Activated CD4-positive, alpha-beta T cell treated with anti-CD3 and anti-CD28 coated beads for 36 hours (primary cell): ENCODE measurements at places on chromosomes 2 and 18.
A peak's percentile ranks its signal among the peaks of the same experiment; 100 is the strongest.

GRCh38 chr2:54435325-54436226 lies 20.6 kb upstream of the SPTBN1 start:
- no peak for DNase-seq

DNA sequence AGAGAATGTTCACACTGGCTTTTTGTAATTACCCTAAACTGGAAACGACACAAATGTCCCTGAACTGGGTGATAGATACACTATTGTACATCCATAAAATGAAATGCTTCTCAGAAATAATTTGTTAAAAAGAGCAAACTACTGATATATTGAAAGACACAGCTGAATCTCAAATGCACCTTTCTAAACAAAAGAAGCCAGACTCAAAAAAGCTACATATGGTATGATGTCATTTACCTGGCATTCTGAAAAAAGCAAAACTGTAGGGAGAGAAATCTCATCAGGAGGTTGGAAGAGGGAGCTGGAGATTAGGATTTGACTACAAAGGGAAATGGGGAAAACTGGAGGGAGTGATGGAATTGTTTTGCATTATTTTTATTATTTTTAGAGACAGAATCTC lies 12.0 kb downstream of the SLC38A11 start:
- no peak for DNase-seq

DNA sequence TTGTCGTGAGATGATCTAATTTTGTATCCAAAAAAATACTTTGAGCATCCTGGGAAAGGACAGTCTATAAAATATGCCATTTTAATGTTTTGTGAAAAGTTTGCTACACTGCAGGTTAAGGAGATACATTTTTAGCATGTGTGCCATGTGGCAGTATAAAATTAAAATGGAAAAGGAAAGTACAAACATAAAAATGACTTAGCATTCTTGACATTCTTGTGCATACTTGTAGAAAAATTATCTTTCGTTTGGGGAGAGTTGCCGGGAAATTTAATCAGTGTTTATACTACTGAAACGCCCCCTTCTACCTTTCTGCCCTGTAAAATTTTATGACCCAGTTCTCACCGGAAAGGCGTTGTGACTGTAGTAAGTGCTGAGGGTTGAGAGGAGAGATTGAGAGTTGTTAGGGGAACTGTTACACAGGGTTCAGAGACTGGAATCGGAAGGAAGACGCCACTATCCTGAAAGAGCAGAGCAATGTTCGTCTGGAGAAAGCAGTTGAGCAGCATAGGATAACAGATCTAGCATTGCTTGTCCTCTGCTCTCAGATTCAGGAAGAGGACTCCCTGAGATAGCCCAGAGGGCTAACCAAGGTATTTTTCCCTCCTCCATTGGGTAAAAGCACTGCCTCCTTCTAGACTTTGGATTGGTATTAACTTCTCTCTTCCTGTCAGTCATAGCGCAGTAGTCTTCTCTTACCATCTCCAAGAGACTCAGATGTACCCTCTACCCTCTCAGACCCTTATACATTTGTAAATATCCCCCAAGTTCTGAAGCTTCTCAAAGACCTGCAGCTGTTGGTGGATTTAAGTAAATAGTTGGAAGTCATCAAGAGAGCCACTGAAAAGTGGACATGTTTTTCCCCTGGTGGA lies 2.7 kb downstream of the CDH20 start:
- DNase-seq = no peak

DNA sequence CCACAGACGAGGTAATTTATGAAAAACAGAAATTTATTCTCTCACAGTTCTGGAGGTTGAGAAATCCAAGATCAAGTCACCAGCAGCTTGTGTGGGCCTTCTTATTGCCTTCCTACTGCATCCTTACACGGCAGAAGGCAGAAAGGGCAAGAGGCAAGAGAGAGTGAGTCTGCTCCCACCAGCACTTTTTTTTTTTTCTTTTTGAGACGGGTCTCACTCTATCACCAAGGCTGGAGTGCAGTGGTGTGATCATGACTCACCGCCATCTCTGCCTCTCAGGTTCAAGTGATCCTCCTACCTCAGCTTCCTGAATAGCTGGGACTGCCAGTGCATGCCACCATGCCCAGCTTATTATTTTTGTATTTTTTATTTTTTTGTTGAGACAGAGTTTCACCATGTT lies 78.5 kb upstream of the HK2 start:
- DNase-seq = no peak

DNA sequence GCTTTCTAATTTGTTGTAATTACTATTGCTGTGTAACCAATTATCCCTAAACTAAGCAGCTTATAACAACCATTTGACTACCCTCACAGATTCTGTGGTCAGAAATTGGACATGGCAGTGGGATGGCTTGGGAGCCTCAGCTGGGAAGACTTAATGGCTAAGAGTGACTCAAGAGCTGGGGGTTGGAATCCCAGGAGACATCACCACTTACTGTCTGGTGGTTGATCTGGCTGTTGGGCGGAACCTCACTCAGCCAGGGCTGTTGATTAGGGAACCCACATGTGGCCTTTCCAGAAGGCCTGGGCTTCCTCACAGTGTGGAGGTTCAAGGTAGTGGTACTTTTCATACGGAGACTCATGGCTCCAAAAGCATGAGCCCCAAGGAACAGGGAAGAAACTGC lies 49.8 kb downstream of the E2F6 start:
- no peak for DNase-seq

DNA sequence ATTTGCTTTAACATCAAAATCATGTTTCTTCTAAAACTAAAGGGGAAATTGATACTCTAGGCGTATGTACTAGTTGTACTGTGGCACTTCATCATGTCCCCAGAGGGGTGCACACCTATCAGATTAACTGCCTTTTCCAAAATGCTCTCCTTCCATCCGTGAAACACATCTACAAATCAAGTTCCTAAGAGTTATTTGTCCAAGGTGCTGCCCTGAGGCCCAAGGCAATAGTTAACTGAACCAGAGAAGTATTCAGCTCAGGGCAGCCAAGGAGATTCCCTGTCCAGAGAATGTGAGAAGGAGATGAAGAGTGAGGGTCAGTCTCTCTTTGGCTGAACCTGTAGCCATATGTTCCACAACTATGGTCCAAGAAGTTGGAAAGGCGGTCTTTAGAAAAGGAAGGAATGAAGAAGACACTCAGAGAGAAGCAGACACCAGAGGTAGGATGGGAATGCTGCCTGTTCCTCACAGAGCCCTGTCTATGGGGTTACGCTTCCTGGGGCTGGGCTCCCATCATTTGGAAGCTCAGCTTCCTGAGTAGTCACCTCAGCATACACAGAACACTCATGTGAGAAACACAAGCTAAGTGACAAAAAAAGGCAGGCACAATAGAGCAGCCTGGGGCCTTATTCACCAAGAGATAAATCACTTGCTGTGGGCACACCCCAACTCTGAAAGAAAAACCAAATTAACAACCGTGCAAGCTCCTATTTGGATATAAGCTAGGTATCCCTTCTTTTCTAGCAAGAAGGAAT lies 55.6 kb downstream of the ANKRD44 start:
- peak; percentile 45 for DNase-seq

GRCh38 chr18:3511980-3512379 lies 62.0 kb downstream of the TGIF1 start:
- DNase-seq = no peak

- no peak for DNase-seq
Observed at GRCh38 chr2:139721411-139721995, 941.3 kb upstream of the NXPH2 start.

DNA sequence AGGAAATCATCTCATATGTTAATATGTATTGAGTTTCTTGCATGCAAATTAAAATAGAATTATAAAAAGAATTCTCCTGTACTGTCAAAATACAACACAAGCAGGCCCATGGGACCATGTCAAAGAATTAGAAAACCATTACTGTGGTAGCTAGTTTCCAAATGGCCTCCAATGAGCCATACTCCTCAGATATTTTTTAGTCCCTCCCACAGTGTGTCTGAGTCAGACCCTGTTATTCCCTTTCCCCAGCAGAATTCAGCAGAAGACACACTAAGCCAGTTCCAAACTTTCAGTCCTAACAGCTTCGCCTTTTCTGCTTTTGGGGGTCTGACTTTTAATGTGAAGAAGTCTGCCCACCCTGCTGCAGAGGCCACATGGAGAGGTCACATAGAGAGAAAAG lies 86.7 kb downstream of the FIGN start:
- no peak for DNase-seq

DNA sequence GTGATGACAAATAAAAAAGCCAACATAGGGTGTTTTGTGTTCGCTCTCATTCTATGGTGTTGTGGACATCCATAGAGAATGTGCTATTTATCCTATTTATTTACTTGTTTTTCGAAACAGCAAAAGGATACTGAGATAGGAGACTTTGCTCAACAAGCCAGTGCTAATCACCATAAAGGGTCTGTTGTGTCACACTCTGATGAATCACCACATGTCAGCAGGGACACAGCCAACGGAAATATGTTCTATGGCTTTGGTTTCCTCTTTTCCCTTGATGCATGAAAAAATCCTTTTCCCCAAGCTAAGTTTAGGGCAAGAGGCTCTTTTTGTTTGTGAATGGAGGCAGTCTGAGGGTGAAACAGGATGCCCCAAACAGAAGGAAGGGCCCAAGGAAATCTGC lies 154.3 kb downstream of the RNF152 start:
- DNase-seq = no peak

- DNase-seq = no peak
Observed at GRCh38 chr2:152566728-152567069, 150.6 kb downstream of the PRPF40A start.
